ENCODE measurements at places on chromosomes 2 and 18. TPM values are rescaled to one million over a fixed set of nuclear protein-coding genes. Genes with fewer than 3 reads are reported as not detected.

Gene TUBA3E
- total RNA-seq: not detected

Gene DHRS9
- not detected for total RNA-seq

Gene RPIA
- total RNA-seq: 31.6 TPM

DNA sequence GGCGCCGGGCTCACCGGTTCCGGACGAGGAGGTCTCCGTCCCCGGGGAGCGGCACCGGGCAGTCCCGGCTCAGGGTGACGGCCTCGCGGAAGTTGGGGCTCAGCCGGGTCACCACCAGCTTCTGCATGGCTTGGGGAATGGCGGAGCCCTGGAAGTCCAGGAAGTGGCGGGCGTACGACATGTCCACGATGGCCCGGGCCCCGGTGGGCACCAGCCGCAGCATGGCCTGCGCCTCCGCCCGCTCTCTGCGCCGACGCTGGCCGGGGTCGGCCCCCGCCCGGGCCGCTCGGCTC, 157 bp downstream of the PTGR3 start:
- H3K36me3 ChIP-seq: no peaks in the 10 kb centered on the region
- peak overlapping the region; percentile 96 for H3K27ac ChIP-seq
- DNase-seq: no peak
- H3K4me1 ChIP-seq: peaks cover 38% of the 10 kb centered on the region
- peak overlapping the region; percentile 97 for H3K4me3 ChIP-seq

GRCh38 chr2:26674771-26675170, 17.8 kb upstream of the KCNK3 start:
- DNase-seq: no peak
- 0 out of 2 replicates have a peak, but pooled peaks cover 5% of the 10 kb centered on the region for H3K4me1 ChIP-seq
- H3K4me3 ChIP-seq: no peak overlapping the region
- peaks cover 18% of the 10 kb centered on the region for H3K27me3 ChIP-seq

GRCh38 chr2:84778911-84779690, 101.8 kb downstream of the TRABD2A start:
- H3K4me1 ChIP-seq: no peaks in the 10 kb centered on the region
- no peaks in the 10 kb centered on the region for H3K27me3 ChIP-seq
- DNase-seq: no peak
- no peaks in the 10 kb centered on the region for H3K36me3 ChIP-seq

- H3K27me3 ChIP-seq: no peaks in the 10 kb centered on the region
- H3K27ac ChIP-seq: no peak overlapping the region
- no peak for DNase-seq
- H3K36me3 ChIP-seq: no peaks in the 10 kb centered on the region
- H3K4me1 ChIP-seq: no peaks in the 10 kb centered on the region
- no peak overlapping the region for H3K4me3 ChIP-seq
Observed at GRCh38 chr2:133495226-133495625, 73.0 kb downstream of the NCKAP5 start.

DNA sequence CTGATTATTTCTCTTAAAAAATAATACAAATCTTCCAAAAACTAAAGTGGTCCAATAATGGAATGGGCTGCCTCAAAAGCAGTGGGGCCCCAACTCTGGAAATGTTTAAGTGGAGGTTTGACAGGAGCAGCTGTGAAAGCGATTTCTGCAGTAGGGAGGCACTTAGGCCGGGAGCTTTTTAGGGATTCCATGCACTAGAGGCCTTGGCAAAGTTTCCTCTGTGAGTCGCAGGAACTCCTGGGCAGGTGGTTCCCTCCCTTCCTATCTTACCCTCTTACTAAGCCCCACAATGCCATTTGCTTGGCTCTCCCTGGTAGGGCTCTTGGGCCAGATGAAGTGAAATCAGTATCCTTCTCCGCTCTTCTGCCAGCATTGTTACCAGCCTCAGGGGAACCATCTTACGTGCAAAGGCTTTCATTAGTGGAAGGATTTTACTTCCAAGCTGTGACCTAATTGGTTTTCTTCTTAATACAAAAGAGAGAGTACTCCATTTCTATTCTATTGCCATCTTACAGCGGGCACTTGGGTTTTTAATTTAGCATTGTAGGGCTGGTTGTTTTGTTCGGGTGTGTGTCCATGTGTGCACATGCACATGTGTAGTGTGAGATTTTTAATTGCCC, 34.3 kb upstream of the C18orf32 start:
- no peaks in the 10 kb centered on the region for H3K4me1 ChIP-seq
- no peak overlapping the region for H3K27ac ChIP-seq
- H3K36me3 ChIP-seq: no peaks in the 10 kb centered on the region
- no peak overlapping the region for H3K4me3 ChIP-seq

DNA sequence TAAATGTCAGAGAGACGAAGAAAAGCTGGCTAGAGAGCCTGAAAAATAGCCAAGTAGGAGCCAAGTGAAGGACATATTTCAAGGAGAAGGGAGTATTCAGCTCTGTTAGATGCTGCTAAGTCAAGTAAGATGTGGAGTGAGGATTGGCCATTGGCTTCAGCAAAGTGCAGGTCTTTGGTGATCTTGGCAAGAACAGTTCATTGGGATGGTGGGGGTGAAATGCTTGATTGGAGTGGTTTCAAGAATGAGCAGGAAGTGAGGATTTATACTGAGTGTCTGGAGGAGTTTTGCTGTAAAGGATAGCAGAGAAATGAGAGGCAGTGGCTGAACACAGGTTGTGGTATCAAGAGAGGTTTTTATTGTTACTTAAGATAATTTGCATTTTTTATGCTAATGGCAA, 139.7 kb downstream of the PRPF40A start:
- no peak for DNase-seq
- peaks cover 11% of the 10 kb centered on the region for H3K36me3 ChIP-seq
- no peaks in the 10 kb centered on the region for H3K27me3 ChIP-seq
- no peak overlapping the region for H3K4me3 ChIP-seq

Measured in HepG2 (cell line).